ENCODE measurements at places on chromosomes 11 and 22.

DNA sequence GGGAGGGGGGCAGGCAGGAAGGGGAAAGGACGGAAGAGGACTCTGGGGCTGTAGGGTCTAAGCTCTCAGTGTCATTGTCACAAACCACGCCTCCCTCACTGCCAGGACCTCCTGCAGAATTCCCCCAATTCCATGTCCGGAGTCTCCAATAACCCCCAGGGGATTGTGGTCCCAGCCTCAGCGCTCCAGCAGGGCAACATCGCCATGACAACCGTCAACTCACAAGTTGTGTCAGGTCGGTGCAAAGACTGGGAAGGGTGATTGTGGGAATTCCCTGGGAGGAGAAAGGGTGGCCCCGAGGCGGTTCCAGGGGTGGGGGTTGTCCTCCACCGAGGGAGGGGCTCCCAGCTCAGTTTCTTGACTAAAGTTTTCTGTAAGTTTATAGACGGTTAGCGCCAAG, 86.0 kb downstream of the FEZ1 start:
- no peak for DNase-seq

DNA sequence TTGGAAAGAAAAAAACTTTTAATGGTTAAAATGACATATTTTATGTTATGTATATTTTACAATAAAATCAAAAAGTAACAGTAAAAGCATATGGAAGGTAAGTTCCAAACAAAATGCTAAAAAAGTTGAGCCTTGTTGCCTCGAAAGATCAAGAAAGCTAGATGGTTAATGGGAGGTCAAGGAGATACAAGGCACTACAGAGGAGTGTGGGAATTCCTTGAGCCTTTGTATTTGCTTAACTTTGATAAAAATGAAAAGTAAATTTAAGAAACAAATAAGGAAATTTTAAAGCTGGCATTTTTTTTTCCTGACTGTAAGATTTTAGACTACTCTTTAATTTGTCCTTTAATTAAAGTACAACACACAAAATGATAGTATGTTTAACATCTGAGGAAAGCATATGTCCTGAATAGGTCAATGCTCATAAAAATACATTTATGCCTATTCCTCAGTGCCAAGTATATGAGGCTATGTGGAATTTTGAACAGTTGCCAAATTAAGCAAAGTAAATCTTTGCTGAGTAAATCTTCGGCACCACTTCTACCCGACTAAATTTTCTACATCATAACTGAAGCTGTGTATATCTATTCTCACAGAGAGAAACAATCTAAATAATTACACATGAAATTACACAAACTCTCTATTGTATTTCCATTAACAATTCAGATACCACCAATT, 108.8 kb downstream of the TTC28 start:
- no peak for DNase-seq

DNA sequence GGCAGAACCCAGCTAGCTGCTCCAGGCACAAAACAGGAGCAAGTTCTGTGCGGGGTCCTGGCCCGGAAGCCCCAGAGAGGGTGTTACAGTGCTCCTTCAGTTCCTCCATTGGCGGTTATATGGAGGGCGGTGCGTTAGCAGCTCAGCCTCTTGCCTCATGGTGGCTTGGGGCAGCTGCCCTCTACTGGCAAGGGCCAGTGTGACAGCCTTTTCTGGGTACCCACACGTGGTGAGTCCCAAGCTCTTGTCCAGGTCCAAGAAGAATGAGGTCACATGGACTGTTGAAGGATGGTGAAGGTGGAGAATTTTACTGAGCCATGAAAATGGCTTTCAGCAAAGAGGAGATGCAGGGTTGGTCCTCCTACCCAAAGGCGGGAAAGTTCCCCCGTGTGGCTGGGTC, 100.5 kb downstream of the WT1 start:
- no peak for DNase-seq

DNA sequence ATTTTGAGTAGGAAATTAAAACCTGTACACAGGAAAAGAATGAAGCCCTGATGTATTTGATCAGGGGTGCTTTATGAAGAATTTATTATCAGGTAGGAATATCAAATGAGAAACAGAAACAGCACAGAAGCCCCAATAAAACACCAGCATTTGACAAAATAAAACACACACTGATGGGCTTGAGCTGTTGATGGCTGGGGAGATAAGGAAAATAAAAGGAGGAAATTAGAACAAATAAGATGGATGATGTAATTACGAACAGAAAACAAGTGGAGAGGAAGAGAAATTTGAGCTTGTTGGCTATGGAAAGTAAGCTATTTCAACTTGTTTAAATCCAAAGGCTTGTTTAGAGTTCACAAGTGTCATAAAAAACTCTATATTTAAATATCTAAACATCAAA, 213.7 kb downstream of the CADM1 start:
- no peak for DNase-seq

Data from midbrain (tissue), 1 donor.